ENCODE measurements at places on chromosomes 1 and 21.

DNA sequence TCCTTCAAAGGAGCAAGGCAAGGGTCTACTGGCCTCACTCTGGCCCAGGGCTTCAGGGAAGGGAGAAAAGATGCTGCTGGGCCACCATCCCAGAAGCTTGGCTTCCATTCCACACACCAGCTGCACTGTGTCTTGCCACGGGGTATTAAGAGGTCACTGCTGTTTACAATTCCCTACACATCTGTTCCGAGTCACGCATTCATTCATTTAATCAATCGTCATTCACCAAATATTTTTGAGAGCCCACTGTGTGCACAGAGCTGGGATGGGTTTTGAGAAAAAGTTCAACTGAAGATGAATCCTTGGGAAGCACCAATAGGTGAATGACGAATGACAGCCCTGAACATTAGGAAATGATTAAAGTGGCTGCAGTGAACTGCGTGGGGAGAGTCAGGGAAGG lies 101.7 kb downstream of the NAV1 start:
- no peak for DNase-seq

- DNase-seq, result no peak
These were observed 57.4 kb upstream of the CXADR start for GRCh38 chr21:17455451-17455850.

DNA sequence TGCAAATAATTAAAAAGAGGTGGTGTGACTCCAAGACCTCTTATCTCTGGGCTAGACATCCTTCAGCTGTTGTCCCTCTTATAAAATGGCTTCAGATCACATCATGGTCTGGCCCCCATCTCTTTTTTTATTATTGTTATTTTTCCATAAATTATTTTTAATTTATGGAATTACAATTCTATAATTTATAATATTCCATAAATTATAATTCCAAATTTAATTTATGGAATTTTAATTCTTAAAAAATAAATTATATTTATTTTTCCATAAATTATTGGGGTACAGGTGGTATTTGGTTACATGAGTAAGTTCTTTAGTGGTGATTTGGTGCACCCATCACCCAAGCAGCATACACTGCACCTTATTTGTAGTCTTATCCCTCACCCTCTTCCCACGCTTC lies 65.9 kb upstream of the GJA5 start:
- DNase-seq, result no peak

GRCh38 chr1:66450847-66451246 lies 83.1 kb upstream of the SGIP1 start:
- DNase-seq, result no peak

DNA sequence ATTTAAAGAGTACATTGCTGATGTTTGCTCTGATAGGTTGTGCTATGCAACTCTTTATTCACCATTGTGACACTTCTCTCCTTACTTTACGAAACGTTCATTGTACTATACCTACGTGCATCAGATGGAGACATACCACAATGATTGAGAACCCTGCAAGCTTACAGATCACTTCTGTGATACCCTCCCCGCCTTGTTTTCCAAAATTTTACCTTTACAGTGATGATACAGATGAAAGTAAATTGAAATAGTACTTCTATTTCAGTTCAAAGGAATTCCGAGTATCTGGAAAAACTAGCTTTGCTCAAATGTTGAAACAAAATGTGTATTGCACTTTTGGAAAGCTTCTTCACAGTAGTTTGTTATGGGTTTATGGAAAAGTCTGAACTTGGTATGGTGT lies 3.3 kb downstream of the OR14K1 start:
- no peak for DNase-seq

DNA sequence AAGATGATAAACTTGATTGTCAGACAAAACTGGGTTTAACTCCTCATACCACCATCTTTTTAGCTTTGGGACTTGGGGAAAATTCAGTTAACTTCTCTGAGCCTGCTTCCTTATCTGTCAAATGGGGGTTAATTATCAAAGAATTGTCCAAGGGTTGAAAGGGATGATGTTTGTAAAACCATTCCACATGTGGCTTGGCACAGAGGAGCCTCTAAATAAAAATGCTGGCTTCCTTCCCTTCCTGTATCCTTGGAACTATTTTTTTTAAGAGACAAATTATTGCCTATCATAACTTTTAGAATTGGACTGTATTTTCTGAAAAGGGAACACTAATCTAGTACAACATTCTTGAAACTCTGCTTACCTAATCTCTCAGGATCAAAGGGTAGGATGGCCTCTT lies 143.4 kb upstream of the USP24 start:
- DNase-seq, result no peak

DNA sequence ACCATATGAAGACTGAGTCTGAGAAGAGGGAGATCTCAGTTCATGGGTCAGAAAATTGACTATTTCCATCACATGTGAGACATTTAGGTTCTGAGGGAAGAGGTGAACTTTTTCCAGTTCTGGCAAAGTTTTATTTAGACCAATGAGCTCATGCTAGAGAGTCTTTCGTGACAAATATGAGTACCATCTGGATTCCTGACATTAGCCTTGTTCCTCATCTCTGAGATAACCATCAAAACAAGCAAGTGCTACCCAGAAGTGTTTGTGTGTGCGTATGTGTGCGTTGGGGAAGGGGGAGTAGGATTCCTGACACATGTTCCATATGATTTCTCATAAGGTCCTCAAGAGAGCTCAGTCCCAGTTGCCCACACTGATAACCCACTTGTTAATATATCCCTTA lies 120.6 kb downstream of the FASLG start:
- DNase-seq, result no peak

DNA sequence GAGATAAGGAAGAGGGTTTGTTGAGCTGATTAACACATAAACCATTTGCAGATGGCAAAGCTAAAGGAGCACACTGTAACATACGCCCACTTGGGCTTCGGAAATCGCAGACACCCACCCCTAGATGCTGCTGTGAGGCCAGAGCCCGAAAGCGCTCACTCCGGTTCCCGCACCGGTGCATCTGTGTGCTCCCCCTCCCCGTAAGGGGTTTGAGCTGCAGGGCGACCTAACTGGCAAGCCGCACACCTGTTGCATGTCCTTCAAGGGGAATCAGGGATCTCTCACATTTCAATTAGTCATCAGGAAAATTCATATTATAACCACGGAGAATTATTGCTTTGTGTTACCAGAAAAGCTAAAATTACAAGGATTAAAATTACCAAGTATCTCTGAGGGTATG lies 1.4 kb upstream of the CFH start:
- no peak for DNase-seq

DNA sequence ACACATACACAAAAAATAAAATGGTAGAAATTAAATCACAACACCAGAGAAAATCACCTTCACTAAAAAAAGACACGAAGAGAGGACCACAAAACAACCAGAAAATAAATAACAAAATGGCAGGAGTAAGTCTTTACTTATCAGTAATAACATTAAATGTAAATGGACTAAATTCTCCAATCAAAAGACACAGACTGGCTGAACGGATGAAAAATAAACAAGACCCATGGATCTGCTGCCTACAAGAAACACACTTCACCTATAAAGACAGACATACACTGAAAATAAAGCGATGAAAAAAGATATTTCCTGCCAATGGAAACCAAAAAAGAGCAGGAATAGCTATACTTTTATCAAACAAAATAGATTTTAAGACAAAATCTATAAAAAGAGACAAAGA lies 73.6 kb downstream of the ZZZ3 start:
- no peak for DNase-seq

- no peak for DNase-seq
These were observed 766.4 kb upstream of the ADGRL2 start for GRCh38 chr1:81034291-81034690.

GRCh38 chr1:25255706-25256577 lies 8.7 kb upstream of the RSRP1 start:
- no peak for DNase-seq

Data from H7 (cell line).